ENCODE measurements at places on chromosomes 12 and 14. TPM values are rescaled to one million over a fixed set of nuclear protein-coding genes. Genes with fewer than 3 reads are reported as not detected.

The PPP1R1A gene
- total RNA-seq, result not detected

The RTL1 gene
- 0.05 TPM for total RNA-seq

The IGF1 gene
- not detected for total RNA-seq

The CCDC196 gene
- not detected for total RNA-seq

The NTF3 gene
- total RNA-seq, result not detected

The CLEC4D gene
- not detected for total RNA-seq

The HHIPL1 gene
- not detected for total RNA-seq

The TNFRSF1A gene
- 140 TPM for total RNA-seq
